ENCODE measurements at places on chromosomes 12 and 14.

GRCh38 chr14:77526266-77526665, 27.6 kb upstream of the ISM2 start:
- no peak for DNase-seq

- no peak for DNase-seq
Observed at GRCh38 chr12:132528564-132529106, 38.7 kb downstream of the FBRSL1 start.

GRCh38 chr12:92912052-92912451, 17.0 kb downstream of the EEA1 start:
- no peak for DNase-seq

- no peak for DNase-seq
Observed at GRCh38 chr12:2075508-2076195, 22.9 kb downstream of the CACNA1C start.

GRCh38 chr14:20820063-20820904, 17.6 kb upstream of the RNASE1 start:
- DNase-seq = no peak

- no peak for DNase-seq
Observed at GRCh38 chr14:61219256-61219655, 61.9 kb downstream of the TMEM30B start.

DNA sequence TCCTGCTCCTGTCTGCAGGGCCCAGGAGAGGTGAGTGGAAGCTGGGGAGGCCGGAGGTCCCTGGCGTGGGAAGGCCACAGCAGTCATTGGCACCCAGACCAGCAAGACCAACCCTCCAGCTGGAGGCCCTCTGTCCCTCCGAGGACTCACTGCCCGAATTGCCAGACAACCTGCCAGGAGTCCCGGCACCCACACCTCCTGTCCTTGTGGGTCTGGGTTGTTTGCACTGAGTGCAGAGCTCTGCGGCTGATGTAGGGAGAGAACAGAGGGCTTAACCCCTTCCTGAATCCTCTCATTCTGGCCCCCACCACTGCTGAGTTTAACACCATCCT, 204.9 kb downstream of the KIF26A start:
- no peak for DNase-seq

DNA sequence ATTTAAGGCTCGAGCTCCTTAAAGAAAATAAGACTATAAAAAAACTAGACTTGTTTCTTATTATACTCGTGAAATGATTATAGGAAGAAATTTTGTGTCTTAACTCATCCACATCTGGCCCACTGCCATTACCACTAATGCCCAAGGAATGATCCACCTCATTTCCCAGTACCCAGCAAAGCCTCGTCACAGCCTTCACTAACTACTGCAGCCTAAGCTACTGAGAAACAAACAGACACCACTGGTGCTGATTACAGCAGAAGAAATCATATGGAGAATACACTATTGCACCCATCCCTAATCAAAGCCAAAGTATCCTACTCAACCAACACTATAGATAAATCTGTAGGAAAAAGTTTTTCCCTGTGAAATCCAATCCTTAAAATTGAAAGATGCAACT, 205.3 kb upstream of the NAV3 start:
- peak; percentile 89 for DNase-seq

DNA sequence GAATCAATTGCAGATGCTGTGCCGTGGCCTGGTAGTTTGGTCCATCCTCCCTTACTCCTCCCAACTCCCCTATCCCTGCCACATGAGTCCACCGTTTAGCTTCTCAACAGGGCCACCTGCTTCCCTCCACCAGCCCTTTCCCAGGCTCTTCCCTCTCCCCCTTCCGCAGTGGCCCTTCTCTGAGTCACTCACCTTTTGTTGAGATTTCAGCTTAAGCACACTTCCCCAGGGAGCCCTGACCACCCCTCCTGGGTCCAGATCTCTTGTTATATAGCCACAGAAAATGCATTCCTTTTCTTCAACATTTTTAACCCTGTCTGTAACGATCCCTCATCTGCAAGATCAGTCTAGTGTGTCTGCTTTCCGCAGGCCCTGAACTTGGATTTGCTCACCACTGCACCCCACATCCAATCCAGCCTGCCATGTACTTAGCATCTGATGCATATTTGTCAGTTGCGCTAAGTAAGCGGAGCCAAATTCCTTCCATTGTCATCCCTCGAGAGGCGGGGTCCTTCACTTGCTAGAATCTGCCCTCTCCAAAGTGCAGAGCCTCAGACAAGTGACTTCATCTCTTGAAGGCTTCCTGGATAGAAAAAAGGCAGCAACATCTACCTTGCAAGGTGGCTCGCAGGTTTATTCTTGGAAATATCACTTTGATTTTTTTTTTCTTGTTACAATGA, 41.1 kb downstream of the TMEM63C start:
- DNase-seq = no peak

- DNase-seq = no peak
Observed at GRCh38 chr14:66540038-66540437, 32.1 kb downstream of the GPHN start.

DNA sequence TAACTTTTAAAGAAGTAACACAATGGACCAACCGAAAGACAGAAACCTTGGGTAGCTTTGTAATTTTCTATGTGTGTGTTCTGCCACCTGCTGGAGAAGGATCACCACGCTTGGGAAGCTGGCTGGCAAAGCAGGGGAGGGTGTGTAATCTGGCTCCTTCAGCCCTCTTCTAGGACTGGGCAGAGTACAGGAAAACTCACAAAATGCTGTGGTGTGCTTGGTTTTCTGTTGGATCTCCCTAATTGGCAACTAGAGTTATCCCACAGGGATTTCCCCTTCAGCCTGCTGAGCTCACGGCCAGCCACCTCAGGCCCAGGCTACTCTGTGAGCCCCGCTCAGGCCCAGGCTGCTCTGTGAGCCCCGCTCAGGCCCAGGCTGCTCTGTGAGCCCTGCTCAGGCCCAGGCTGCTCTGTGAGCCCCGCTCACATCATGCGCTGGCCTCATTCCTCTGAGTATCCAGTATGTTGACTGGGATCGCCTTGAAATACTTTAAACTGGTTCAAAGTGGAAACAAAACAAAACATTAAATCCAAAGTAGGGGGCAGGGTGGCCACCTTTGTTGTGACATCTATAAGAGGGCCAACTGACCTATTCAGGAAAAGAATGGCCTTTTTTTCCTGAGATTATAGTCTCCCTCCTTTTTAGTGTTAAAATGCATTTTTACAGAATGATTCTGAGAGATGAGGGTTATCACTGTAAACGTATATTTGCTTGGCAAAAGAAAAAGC, 52.0 kb upstream of the RNU6-8 start:
- peak; percentile 56 for DNase-seq

GRCh38 chr12:103422746-103423515, 72.8 kb downstream of the C12orf42 start:
- no peak for DNase-seq

DNA sequence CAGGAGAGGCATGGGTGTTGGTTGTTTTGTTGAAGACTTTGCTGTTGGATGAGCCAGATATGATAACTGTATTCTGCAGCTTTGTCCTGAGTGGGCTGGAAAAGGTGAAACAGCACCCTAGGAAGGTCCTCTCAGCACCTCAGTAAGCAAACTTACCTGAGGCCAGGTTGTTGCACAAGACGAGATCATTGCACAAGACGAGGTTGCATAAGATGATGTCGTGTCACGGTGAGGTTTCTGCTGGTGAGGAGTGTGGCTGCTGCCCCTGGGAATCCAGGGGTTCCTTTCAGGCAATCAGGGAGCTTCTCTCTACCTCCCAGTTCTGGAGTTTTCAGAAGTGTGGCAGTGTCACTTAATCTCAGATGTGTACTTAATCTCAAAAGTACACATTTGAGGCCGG, 85.6 kb downstream of the GLT1D1 start:
- no peak for DNase-seq

- no peak for DNase-seq
Observed at GRCh38 chr14:102551995-102552705, 40.3 kb upstream of the RCOR1 start.

All from fibroblast of the conjunctiva (primary cell).